ENCODE measurements at places on chromosomes 7 and 10. TPM values are rescaled to one million over a fixed set of nuclear protein-coding genes. Genes with fewer than 3 reads are reported as not detected.
A peak's percentile ranks its signal among the peaks of the same experiment; 100 is the strongest.

GRCh38 chr10:60376221-60377041, 13.2 kb downstream of the ANK3 start:
- DNase-seq, result no peak
- no peaks in the 10 kb centered on the region for H3K27me3 ChIP-seq

GRCh38 chr7:107939573-107940489, 48.8 kb downstream of the DLD start:
- H3K4me1 ChIP-seq, result peaks cover 81% of the 10 kb centered on the region
- H3K4me3 ChIP-seq, result no peak overlapping the region
- H3K36me3 ChIP-seq, result peaks cover 77% of the 10 kb centered on the region
- peak overlapping the region; percentile 85 for H3K27ac ChIP-seq
- no peak for DNase-seq

GRCh38 chr10:132229096-132229495, 42.3 kb downstream of the DPYSL4 start:
- H3K4me3 ChIP-seq, result no peak overlapping the region
- no peaks in the 10 kb centered on the region for H3K4me1 ChIP-seq
- H3K27ac ChIP-seq, result no peak overlapping the region

GRCh38 chr7:85023066-85023712, 163.7 kb downstream of the SEMA3D start:
- no peak overlapping the region for H3K27ac ChIP-seq
- H3K36me3 ChIP-seq, result no peaks in the 10 kb centered on the region
- no peaks in the 10 kb centered on the region for H3K27me3 ChIP-seq
- DNase-seq, result no peak

DNA sequence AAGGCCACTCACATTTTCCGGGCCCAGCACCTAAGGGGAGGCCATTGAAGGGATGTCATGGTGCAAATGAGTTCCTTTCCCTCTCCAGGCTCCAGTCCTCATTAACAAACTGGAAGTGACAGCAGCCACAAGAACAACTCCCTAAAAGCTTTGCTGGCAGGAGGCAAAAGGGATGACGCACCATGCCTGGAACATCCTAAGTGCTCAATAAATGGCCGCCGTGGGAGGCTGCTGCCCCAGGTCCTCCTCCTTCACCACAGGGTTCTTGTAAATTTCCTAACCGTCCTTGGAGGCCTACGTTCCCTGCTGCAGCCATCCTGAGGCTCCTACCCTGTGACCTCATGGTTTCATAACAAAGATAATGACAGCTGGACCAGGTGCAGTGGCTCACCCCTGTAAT, 41.3 kb upstream of the CAMK1D start:
- no peak overlapping the region for H3K27ac ChIP-seq
- peaks cover 3% of the 10 kb centered on the region for H3K27me3 ChIP-seq
- H3K36me3 ChIP-seq, result no peaks in the 10 kb centered on the region
- DNase-seq, result no peak
- no peak overlapping the region for H3K4me3 ChIP-seq
- H3K4me1 ChIP-seq, result no peaks in the 10 kb centered on the region

GRCh38 chr7:10703981-10704380, 269.7 kb upstream of the PHF14 start:
- no peak overlapping the region for H3K4me3 ChIP-seq
- no peak for DNase-seq
- H3K27me3 ChIP-seq, result no peaks in the 10 kb centered on the region
- H3K27ac ChIP-seq, result no peak overlapping the region
- no peaks in the 10 kb centered on the region for H3K4me1 ChIP-seq

DNA sequence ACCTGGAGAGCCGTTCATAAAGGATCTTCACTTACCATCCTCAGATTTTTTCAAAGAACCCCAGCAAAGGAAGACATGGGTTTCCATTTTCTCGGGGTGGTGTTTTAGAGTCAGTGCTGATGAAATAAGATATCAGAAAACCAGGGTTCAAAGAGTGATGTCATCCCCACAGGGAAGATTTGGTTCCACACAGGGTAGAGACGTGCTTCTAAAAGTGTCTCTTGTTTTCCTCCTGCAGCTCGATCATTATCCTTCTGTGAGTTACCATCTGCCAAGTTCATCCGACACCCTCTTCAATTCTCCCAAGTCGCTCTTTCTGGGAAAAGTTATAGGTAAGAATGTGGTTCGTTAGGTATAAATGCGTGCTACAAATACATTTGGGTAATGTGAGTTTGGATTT, 323.8 kb upstream of the C7orf33 start:
- no peak for DNase-seq
- H3K4me3 ChIP-seq, result no peak overlapping the region
- H3K27me3 ChIP-seq, result peaks cover 6% of the 10 kb centered on the region
- H3K4me1 ChIP-seq, result peaks cover 5% of the 10 kb centered on the region

The PNLIP gene
- total RNA-seq, result not detected

The LIPF gene
- not detected for total RNA-seq
